ENCODE measurements at places on chromosomes 11 and 22.

- DNase-seq = no peak
Observed at GRCh38 chr11:43806976-43807375, 73.7 kb upstream of the ALKBH3 start.

GRCh38 chr22:50056214-50056972 lies 1.7 kb downstream of the TTLL8 start:
- no peak for DNase-seq

DNA sequence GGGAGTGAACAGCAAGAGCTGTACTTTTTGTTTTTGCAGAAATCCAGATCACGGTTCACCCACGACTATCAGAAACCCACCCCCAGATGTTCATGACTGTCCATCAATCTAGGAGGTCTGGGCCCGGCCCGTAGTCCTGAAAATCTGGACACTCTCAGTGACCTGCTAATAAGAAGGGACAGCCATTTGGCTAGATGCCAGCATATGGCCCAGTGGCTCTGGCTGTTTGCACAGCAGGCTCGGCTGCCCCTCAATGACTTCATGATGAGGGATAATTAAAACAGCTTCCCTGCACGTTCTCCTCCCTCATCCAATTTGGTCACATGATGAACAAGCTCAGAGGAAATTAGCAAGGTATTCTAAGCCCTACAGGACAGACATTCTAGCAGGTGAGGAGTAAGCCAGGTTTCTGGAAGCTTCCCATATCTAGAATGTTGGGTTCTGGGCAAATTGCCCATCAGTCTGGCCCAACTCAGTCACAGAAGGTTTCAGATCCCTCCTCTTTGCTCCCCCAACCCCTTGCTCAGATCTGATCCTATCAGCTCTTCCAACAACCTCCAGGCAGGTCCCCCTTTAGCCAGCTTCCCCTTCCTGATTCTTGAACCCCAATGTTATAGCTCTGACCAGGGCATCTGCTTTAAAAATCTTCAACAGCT lies 397.3 kb downstream of the SHANK2 start:
- DNase-seq = no peak

DNA sequence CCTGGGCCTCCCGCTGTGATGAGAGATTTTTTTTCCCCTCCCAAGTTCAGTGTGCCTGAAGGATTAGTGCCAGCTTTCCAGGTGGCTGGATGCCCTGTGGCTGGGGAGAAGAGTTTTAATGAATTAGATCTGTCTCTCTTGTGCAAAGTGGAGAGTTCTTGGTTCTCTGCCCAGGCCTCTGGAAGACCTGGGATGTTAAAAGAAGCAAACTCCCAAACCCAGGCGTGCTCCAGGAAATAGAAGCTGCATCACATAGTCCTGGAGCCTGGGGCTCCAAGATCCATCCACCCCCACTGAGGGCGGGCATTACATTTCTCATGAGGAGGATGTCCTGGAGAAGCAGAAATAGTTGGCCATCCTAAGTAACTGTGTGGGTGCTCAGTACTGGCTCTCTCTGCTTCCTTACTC lies 30.6 kb downstream of the SDHAF2 start:
- no peak for DNase-seq

DNA sequence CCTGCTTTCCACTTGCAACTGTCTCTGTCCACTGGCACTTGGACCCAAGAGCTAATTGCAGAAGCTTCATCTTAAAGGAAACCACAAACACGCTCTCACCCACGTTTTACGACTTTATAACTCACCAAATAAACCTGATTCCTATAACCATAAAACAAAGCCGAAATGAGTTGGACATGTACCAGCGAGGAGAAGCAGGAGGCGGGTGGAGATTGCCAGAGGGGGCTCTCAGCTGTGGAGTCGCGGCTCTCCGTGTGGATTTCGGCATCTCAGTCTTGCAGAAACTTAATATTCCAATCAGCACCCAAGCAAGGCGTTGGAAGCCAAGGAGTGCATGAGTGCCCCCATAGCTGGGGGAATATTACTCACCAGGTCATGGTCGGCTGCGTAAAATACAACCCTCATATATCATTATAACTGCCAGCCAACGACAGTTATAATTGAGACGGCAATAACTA lies 483.6 kb downstream of the MN1 start:
- DNase-seq = no peak

GRCh38 chr11:70415191-70415590 lies 16.9 kb downstream of the CTTN start:
- DNase-seq = no peak

GRCh38 chr11:6526411-6527135 lies 29.5 kb downstream of the DNHD1 start:
- no peak for DNase-seq

- DNase-seq = no peak
Observed at GRCh38 chr22:19789406-19789805, 28.8 kb downstream of the TBX1 start.

DNA sequence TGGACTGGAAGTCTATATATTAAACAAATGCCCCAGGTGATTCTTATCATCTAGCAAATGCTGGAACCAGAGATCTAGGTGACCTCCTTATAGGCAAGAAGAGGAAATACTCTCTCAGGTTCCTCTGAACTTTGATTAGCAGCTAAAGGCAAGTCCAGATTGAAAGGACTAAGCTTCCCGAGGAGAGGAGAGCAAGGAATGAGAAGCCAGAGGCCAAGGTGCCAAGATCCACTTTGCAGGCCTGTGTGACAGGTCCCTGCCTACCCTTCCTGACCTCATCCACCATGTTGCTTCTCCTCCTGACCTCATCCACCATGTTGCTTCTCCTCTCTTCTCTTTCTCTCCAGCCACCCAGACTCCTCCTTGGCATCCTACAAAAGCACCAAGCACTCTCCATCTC lies 173.2 kb downstream of the LARGE1 start:
- DNase-seq = no peak

GRCh38 chr22:44615146-44615545 lies 86.9 kb upstream of the PRR5 start:
- DNase-seq = no peak

DNA sequence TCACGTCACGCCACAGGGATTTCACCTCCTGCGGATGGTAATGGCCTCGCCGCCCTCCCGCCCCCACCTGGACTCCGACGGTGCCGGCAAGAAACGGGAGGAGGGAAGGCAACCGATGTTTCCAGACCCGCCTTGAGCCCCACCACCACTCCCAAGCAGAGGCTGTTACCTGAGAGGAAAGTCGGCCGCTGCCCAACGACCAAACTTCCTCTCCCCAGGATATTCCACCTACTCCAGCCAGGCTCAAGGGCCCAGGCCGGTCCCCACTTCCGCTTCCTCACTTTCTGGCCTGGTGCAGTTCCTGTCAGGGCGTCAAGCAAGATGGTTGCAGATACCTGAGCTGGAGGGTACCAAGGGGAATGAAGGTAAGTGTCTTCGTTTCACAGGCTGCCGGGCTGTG lies at the start of gene ENTHD1:
TSS of gene ENTHD1 (minus strand) at position 235 of the 400 bp plus-strand sequence. CDS start 6,012 bp downstream, outside the sequence.
- DNase-seq = no peak

DNA sequence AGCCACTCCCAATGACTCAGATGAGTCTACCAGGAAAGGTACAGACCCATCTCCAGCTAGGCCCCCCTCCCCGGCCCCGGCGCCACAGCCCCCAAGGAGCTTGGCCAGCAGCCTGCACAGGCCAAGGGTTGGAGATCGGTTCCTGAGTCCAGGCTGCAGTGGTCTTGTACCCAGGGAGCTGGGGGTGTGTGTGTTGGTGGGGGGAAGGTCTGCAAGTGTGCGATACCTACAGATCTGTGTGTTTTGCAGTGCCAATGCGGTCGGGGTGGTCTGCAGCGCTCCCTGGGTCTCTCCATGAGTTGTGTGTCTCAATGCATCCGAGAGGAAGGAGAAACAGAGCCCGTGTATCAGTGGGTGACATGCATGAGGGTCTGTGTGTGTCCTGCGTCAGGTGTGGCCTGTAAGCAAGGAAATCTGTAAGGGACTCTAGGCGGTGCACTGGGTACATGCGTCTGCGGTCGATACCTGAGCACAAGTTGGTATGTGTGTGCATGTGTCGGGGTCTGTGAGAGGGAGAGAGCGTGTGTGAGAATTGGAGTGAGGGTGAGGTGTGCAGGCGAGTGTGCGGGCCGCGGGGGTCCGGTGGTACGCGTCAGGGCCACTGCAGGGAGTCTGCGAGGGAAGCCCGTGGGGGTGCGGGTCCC lies 645 bp downstream of the CDC42BPG start:
- no peak for DNase-seq

DNA sequence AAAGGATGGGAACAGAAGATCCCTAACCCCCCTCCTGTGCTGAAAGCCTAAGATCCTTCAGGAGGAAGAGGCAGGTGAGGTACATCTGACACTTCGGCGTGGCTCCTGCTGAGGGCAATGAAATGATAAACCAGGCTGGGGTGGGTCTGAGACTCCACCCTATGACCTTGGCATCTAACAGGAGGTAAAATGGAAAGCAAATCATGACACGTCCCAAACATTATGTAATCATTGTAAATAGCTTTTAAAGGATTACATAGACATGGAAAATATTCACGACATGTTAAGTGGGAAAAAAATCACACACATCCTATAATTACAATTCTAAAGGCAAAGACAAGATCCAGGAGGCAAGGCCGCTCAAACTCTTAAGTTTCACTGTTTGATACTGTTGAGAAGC lies 70.5 kb downstream of the LINC01488 start:
- DNase-seq = peak; percentile 5

GRCh38 chr22:43412808-43413795 lies 1.3 kb downstream of the MPPED1 start:
- DNase-seq = no peak

- DNase-seq = no peak
Observed at GRCh38 chr11:68342459-68343158, 30.2 kb downstream of the LRP5 start.

- DNase-seq = no peak
Observed at GRCh38 chr22:22821340-22821739, 66.3 kb upstream of the IGLL5 start.

DNA sequence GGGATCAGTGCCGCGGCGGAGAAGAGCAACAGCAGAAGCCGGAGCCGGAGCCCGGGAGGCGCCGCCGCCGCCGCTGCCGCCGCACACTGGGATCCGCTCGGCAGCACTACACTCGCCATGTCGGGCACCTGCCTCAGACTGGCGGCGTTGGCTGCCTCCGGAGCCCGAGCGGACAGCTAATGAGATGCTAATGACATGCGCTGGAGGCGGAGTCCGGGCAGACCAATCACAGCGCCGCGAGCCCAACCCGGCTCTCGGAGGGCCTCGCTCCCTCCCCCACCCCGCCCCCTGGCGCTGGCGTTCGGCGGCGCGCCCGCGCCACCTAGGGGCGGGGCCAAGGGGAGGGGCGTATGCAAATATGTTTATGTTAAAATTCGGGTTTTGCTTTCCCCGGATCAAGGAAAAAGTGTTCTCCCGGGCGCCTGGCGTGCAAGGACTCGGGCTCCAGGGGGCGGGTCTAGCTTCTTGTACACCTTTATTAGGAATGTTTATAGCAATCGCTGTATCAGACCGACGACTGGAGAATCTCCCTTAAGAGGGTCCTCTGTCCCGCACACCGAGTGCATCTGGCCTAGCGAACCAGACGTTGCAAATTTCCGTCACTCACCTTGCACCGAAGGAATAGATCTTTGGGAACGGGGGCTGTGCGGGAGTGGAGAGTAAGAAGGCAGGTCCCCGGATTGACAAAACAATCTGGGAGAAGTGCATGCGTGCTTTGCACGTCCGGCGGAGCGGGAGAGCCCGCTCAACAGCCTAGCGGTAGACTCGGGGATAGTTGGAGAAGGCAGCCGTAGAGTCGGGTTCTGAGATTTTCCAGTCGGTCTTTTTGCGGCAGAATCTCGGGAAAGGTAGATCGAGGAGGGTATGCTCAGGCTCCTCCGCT lies at the start of gene CADM1:
TSS of gene CADM1 (minus strand) at position 140 of the 883 bp plus-strand sequence.
- DNase-seq = peak; percentile 65

- DNase-seq = no peak
Observed at GRCh38 chr11:27291302-27291889, 71.6 kb downstream of the CCDC34 start.

DNA sequence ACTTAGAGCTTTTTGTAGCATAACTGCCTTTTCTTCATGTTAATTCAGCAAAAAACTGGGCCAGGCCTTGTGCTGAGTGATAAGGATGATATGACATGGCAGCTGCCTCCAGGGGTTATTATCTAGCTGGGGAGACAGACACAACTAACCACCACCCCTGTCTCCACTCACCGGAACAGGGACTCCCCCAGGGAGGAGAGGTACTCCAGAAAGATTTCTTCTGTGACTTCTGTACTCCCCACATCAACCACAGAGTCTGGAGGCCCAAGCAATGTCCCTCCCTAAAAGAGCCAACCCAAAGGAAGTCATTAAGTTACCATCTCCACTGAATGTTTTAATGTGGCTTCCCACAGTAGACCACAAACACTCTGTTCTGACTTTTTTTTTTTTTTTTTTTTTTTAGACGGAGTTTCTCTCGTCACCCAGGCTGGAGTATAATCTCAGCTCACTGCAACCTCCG lies 14.3 kb upstream of the PMM1 start:
- DNase-seq = peak; percentile 61

DNA sequence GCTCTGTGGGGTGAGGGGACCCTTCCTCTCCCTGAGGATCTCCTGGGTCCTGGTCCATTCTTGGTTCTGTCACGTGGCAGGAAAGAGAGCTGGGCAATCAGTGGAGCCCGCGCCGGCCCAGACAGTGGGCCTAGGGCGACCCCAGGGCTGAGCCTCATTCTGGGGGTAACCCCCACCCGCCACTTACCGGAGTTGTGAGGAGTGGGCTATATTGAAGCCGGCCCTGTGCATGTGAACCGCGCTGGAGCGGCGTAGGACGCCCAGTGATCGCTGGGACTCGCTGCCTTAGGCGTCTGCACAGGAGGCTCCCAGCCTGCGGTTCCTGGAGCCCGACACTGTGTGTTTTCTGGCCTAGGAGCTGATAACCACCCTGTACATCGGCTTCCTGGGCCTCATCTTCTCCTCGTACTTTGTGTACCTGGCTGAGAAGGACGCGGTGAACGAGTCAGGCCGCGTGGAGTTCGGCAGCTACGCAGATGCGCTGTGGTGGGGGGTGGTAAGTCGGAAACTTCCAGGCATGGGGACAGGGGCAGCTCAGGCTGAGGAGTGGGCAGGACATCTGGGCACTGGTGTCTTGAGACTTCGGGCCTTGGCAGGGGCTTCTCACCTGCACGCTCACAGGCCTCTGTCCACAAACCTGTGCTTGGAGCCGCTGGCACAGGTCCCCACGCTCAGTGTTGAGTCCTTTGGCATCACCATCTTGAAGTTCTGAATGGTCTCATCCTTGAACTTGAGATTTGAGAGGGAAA lies 127.1 kb downstream of the KCNQ1OT1 start:
- DNase-seq = no peak

- no peak for DNase-seq
Observed at GRCh38 chr22:45059296-45059695, 49.5 kb upstream of the PHF21B start.

- DNase-seq = no peak
Observed at GRCh38 chr11:70333261-70333660, 62.8 kb downstream of the PPFIA1 start.

Data from activated CD4-positive, CD25-positive, alpha-beta regulatory T cell treated with anti-CD3 and anti-CD28 coated beads, Interleukin-2, amount 50 U/mL, for 72 hours (primary cell).